ENCODE measurements at places on chromosomes 11 and 22.

GRCh38 chr22:47626428-47627390, 864.3 kb downstream of the TBC1D22A start:
- no peak for DNase-seq

GRCh38 chr11:94128746-94129511, at the start of gene PANX1:
Gene PANX1 (plus strand): TSS chr11:94128841. CDS start chr11:94129313, 472 bp downstream.
- peak; percentile 56 for DNase-seq

DNA sequence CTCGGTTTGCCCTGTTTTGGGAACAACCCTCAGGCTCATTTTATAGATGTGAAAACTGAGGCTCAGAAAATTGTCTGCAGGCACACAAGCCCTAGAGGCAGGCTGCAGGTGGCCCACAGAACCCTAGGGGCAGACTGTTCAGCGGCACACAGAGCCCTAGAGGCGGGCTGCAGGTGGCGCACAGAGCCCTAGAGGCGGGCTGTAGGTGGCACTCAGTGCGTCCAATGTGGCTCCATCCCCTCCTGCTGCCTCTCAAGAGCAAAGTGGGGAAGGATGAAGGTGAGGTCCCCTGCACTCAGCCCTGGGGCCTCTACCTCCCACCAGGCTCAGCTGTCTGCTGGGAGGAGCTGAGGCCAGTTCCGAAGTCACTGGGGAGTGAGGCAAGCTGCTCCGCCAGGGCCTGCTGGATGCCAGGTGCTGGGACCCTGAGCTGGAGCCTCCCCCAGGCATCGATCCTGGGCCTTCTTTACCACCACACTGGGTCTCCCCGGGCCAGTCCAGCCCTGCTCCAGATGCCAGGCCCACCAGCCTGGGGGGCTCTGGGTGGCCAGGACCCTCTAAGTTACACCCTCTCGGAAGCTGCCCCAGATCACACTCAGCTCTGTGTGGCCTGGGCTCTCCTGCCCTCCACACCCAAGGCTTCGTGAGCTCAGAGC, 2.3 kb downstream of the ACY3 start:
- DNase-seq = no peak

DNA sequence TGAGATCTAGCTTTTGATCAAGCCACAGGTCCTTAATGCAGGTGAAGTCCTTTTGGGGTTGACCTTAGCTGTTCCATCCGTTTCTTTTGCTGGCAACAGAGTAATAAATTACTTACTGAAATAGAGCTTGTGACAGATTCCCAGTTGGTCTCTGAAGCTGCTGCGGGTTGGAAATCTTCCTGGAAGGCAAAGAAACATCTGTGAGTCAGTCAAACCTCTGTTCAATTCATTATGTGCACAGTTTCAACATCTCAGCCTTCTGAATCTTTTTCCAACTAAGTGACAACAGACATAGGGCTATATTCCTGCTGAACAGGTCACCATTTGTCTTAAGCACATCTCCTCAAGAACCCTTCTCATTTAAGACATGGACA, 88.9 kb upstream of the DDI1 start:
- no peak for DNase-seq

DNA sequence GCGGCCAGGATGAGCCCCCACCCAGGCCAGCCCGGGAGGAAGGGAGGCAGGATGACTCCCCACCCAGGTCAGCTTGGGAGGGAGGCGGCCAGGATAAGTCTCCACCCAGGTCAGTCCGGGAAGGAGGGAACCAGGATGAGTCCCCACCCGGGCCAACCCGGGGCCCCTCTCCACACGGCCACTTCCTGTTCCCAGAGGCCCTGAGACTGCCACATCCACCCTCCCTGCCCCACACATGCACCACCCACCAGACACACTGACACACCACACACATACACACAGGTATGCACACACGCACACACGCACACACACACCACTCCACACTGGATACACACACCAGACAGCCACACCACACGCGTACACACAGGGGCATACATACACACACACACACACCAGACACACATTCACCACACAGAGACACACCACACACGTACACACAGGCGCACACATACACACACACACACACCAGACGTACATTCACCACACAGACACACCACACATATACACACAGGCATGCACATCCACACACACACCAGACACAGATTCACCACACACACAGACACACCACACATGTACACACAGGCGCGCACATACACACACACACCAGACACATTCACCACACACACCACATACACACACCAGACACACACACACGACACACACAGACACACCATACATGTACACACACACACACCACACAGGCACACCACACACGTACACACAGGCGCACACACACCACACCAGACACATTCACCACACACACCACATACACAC, 84.9 kb upstream of the PRR5 start:
- DNase-seq = no peak

DNA sequence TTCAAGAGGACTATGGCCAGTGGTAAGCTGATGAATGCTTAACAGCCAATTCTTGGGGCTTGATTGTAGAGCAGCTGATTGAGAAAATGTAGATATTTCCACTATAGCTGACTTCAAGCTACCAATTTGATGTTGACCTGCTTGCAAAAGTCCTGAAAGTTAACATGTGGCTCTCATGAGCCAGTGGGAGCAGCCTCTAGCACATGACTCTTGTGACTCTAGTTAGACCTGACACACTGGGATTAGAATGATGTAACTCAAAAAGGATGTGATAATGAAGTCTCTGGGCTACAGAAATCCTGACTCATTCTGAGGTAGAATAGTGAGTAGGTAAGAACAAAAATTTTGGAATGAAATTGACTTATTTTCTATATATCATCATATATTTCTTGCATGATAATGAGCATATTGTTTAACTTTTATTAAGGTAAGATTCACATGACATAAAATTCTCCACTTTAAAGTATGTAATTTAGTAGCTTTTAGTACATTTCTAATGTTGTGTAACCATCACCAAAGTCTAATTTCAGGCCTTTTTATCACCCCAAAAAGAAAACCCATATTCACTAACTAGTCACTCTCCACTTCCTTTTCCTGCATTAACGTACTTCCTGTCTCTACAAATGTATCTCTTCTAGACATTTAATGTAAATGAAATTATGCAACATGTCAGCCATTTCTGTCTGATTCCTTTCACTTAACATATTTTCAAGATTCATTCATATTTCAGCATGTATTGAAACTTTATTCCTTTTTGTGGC, 16.1 kb upstream of the OR52H1 start:
- no peak for DNase-seq

- no peak for DNase-seq
These were observed 47.4 kb upstream of the FGF3 start for GRCh38 chr11:69866648-69867047.

DNA sequence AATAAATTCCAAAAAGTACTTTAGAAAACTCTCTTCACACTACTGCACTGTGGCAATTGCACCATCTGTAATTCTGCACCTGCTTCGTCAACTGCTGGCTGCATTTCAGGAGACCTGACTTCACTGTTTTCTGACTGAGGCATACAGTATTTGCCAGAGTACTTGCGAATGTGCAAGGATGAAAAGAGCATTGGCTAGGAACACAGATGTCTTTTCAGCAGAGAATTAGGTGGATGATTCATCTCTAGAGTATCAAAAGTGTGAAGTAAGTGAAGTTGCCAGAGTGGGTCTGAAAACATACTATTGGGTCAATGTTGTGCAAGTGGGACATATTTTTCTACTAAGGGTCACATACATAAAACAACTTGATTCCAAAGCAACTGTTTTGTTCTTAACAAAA, 427.5 kb upstream of the CCDC90B start:
- DNase-seq = no peak

GRCh38 chr11:127018683-127019279, 18.2 kb upstream of the KIRREL3 start:
- DNase-seq = no peak

DNA sequence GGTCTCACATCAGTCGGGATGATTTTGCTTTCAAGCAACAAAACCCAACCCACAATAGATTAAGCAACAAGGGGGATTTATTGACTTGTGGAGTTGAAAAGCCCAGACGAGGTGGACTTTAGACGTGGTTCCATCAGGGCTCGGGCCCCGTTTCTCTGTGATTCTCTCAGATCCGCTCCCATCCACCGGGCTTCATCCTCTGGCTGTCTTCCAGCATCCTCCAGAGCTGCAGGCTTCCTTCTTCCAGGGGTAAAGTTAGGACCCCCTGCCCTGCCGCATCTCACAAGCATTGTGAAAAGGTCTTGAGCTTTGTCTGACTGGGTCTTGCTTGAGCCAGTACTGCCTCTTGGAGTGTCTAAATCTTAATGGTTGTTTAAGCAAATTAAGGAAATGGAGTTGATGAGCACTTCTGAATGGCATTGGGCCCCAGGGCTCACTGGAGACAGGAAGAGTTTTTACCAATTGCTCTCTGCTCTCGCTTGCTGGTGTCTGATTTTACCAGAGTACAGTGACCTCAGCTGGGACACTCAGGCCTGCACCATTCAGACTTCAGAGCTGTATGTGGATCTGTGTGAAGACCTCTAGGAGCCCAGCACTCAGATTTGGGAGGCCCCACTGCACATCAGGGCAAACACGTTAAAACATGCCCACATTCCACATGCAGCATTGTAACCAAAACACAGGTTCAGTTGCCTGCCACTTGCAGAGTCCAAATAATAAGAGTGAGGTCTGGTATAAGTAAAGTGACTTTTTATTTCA, 13.5 kb upstream of the FTH1 start:
- DNase-seq = no peak

DNA sequence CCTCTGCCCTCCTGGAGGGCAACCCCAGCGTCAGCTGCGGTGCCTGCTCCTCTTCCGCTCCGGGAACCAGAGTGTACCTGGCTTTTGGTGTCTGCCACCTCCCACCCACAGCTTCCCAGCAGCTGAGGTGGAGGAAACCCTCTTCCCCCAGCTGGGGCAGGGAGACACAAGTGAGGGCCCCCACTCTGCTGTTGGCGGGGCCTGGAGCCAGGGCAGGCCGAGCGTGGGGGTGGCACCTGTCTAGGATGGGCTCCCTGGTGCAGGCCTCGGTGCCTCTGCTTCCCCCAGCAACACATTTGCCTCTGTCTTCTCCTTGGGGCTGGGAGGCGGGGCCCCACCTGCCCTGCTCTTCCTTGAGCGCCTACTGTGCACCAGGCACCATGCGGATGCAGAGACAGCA, 6.4 kb downstream of the OSM start:
- no peak for DNase-seq

- no peak for DNase-seq
These were observed 158.4 kb downstream of the ATG16L2 start for GRCh38 chr11:72972496-72973128.

GRCh38 chr22:41271787-41272186, 14.2 kb downstream of the RANGAP1 start:
- DNase-seq = no peak

- no peak for DNase-seq
These were observed 806 bp downstream of the COA4 start for GRCh38 chr11:73875840-73876239.

DNA sequence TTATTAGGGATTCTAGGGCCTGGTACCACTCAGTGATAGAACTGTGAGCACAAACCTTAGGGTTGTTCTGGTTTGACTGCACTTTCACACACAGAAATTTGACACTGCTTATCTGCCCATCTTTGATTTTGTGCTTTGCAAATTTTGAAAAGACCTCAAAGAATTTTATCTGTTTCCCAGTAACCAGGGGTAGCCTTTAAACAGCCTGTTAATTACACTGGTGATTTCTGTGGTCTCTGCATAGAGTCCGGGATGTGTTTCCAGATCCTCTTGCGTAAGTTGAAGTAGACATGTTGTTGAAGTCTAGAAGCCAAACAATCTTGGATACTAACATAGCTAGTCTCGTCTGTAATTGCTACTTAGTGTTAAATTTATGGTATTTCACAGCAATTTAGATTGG, 75.3 kb downstream of the C22orf31 start:
- DNase-seq = no peak

- DNase-seq = no peak
These were observed 22.1 kb downstream of the UEVLD start for GRCh38 chr11:18566406-18566805.

DNA sequence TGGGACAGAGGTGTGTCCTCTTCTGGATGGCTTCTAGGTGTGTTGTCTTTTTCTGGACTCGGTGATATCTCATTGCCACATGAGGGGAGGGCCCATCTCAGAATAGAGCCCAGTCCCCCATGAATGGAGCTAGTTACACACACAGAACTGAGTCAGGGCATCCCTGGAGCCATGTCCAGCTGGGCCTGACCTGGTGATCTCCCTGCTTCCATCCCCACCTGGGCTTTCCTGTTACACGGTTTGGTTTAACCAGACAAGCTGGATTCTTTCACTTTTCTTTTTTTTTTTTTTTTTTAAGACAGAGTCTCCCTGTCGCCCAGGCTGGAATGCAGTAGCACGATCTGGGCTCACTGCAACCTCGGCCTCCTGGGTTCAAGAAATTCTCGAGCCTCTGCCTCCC, 6.1 kb upstream of the A4GALT start:
- DNase-seq = no peak

DNA sequence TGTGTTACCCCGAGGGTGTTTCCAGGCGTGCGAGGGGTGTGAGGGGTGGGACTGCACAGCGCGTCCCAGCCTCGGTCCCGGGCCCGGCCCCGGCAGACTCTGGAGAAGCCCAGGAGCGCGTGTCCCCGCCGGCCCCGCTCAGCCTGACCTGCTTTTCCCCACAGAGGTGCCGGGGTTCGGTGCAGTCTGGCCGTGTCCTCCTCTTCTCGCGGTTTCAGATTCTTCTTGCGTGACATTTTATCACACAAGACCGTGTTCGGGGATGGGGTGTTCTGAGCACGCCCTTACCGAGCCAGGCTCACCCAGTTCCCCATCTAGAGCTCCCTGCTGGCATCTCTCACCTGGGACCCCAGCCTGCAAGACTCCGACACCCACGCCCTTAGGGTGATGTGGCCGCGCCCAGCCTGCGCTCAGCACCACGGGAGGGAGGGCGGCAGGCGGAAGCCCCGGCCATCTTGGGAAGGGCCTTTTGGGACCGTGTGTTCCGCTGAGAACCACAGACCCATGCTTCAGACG, 775.6 kb downstream of the BRD1 start:
- DNase-seq = peak; percentile 55

GRCh38 chr22:43114958-43115357, 4.4 kb downstream of the BIK start:
- DNase-seq = no peak

GRCh38 chr11:64604458-64605243, 13.6 kb downstream of the SLC22A12 start:
- no peak for DNase-seq

DNA sequence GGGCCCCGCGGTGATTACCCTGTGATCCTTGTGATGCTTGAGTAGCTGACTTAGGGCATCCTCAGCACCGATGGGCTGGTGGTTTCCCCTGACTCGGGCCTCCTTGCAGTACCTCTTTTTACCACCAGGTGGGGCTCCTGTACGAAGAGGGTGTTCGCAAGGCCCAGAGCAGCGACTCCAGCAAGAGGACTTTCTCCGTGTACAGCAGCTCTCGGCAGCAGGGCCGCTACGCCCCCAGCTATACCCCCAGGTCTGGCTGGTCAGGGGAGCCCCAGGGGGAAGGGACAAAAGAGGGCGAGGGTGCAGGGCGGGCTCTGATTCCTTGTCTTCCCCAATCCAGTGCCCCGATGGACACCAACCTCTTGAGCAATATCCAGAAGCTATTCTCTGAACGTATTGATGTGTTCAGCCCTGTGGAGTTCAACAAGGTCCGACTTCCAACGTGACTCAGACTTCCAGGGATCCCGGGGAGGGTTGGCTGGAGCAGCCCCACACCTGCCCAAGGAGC, 1.3 kb upstream of the TM7SF2 start:
- DNase-seq = peak; percentile 100

GRCh38 chr11:94664346-94664745, 97.2 kb downstream of the PIWIL4 start:
- DNase-seq = no peak

GRCh38 chr11:35173616-35174566, 34.9 kb downstream of the CD44 start:
- DNase-seq = no peak

- no peak for DNase-seq
These were observed 36.2 kb downstream of the LIF start for GRCh38 chr22:30210235-30210909.
